ENCODE measurements at places on chromosomes 12 and 14.

DNA sequence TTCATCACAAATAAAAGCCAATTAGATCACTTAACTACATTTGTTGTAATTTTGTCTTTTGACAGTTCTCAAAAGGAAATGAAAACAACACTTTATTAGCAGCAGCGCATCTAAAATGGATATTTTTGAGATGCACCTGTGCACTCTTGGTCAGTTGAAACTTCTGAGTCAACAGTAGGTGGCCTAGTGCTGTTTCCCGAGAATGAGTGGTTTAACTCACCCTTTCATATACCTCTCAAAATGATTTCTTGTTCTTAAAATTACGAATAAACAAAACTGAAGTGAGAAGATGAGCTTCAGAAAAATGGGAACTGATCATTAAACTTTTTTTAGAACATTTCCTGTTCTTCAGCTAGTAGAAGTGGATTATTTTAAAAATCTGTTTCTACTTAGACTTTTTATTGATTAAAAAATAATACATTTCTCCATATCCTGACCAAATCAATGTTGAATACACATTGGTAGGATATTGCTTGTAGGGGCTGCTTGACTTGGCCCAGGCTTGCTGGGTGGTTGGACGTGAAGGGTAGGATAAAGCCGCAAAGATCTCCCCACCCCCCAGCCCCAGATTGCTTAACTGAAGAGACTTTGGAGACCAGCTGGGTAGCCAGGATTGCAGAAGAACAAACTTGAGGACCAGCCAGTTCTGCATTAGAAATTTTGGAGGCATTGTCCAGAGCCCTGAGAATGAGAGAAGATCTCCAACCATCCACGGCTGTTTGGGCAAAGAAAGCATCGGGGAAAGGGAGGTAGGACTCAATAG is 22.3 kb upstream of the STK38L start:
- DNase-seq: no peak

DNA sequence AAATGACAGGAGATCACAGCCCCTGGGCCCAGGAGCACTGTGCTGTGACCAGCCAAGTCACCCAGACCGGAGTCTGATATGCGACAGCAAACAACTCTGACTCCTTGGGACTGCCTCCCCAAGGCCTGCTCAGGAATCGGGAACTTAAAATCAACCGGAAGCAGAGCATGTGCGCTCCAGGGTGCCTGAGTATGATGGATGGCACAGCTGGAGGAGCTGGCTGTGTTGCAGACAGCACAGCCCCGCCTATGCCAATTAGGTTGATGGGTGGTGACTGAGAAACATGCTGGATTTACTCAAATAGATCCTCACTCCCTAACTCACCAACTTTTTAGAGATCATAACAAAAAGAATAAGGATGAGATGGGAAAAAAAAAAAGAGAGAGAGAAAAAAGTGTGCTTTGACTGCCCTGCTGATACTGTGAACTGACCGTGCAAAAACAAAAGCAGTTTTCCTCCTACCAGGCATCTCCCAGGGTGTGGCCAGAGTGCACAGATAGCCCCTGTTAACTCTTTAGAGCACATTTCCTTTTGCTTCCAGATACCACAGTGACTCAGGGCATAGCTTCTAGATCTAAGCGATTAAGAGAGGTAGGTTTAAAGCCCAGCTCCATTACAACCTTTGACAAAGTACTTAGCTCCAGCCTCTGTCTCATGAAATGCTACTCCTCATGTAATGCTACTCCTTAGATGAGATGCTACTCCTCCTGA is 27.4 kb upstream of the STON2 start:
- no peak for DNase-seq

GRCh38 chr14:101937926-101938767 is 26.2 kb upstream of the DYNC1H1 start:
- DNase-seq: no peak

- DNase-seq: no peak
These were observed 52.6 kb upstream of the PPFIA2 start for GRCh38 chr12:81811778-81812125.

- no peak for DNase-seq
These were observed 5.0 kb upstream of the CYP46A1 start for GRCh38 chr14:99679111-99679510.

DNA sequence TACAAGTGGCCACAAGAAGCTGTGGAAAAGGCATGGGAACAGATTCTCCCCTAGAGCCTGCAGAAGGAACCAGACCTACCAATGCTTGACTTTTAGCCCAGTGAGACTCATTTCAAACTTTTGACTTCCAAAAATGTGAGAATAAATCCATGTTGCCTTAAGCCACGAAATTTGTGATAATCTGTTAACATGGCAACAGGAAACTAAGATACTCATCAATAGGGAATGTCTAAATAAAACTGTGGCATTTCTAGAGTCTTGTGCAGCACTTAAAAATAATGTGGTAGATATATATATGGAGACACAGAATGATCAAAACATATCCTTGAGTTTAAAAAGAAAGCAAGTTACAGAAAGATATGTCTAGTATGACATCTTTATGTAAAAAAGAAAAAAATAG is 12.0 kb downstream of the HECTD4 start:
- no peak for DNase-seq

DNA sequence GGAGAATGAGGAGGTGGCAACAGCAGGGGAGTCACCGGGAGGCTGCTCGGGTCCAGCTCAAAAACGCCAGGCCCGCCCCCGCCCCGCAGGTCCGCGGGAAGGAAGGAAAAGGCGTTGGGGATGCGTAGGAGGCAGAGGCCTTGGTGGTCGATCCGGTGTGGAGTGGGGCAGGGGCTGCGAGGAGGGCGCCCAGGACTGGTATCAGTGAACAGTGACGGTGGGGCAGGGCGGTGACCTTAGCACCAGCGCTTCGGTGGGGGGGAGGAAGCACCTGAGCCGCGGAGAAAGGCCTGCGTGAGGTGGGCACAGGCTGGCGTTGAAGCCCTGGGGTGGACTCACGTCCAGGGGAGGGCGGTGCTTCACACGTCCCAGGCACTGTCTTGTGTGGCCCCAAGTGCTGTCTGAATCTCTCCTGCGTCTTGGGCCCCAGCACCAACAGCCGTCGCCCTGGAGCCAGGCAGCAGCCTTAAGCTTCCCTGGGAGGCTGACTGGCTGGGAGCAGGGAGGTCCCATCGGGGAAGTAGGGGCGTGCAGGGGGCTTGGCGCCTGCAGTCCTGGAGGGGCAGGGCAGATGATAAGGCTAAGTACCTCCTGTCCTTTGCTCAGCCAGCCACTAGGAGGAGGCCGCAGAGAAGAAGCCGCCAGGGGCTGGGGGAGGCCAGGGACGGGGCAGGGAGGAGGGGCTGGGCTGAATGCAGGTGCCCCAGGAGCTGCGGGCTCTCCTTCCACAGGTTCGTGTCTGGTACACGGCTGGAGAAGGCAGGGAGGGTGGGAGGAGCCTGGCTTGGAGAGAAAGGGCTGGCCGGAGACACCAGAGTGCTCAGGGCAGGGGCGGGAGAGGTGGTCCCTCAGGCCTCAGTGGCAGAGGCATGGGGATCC is 26.5 kb downstream of the ZBTB42 start:
- DNase-seq: peak; percentile 83

DNA sequence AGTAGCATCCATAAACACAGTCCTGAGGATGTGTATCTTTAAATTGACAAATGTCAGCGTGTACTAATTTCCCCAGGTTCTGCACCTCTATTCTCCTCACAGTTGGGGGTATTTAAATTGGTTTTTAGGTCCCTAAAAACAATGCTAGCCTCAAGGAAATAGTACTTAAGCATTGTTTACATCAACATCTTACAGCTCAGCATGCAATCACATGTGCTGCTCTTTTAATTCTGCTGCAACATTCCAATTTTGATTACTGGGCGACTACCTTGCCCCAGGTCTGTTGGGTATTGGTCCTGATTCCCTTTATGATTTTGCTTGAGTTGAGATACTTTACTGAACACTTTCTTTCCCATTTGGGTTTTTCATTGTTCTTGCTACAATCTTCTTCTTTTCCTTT is 616.6 kb downstream of the CCER1 start:
- DNase-seq: no peak

GRCh38 chr12:51759175-51759574 is 89.3 kb downstream of the FIGNL2 start:
- DNase-seq: no peak

DNA sequence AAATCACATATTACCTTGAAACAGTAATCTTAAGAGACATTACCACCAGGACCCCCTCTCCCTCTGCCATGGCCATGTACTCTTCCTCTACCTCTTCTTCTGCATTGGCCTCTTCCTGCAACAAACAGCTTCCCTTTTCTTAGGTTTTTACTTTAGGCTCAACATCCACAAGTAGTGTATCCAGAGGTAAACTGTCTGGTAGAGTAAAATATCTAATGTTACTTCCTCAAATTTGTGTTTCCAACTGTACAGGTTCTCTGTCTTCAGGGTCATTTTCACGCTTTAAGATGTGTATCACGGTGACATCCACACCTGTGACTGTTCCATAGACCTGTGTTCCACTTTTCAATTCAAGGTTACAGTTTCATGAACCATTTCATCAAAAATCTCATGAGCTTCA is 13.4 kb downstream of the CDK17 start:
- DNase-seq: no peak

DNA sequence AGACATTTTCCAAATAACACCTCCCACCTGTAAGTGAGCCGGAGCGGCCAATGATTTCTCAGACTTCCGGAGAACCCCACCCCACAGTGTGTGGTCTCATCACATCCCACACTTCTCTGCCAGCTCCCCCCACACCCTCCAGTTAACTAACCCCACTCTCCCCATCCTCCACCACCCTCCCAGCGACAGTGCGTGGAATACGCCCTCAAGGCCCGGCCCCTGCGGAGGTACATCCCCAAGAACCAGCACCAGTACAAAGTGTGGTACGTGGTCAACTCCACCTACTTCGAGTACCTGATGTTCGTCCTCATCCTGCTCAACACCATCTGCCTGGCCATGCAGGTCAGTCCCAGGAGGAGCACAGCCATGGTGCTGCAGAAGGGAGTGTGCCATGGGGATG is 184.4 kb upstream of the FKBP4 start:
- DNase-seq: no peak

DNA sequence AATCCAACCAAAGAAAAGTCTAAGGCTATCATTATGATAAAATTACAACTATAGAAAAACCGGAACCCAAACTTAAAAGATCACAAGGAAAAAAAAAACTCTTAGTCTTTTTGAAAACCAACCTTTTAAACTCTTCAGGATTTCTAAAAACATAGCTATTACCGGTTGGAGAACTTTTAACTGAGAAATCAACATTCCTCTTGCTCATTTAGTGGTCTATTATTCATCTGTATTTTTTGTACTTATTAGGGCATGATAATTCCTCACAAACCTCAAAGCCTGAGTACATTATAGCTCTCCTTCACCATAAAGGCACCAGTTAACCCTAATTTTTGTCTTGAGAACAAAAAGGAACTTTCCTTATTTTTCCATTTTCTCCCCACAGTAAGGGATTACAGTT is 10.4 kb downstream of the LUM start:
- no peak for DNase-seq

GRCh38 chr12:120332523-120332922 is 4.9 kb upstream of the PLA2G1B start:
- DNase-seq: no peak

- DNase-seq: no peak
These were observed 16.0 kb downstream of the FOXN4 start for GRCh38 chr12:109293106-109293505.

- no peak for DNase-seq
These were observed 39.2 kb downstream of the NFKBIA start for GRCh38 chr14:35365130-35366055.
